ENCODE measurements at places on chromosomes 7 and 10.
A peak's percentile ranks its signal among the peaks of the same experiment; 100 is the strongest.

- DNase-seq = no peak
Observed at GRCh38 chr7:29126804-29127203, 19.5 kb downstream of the CPVL start.

GRCh38 chr7:37142958-37143357 lies 305.7 kb downstream of the ELMO1 start:
- no peak for DNase-seq

- no peak for DNase-seq
Observed at GRCh38 chr7:50268990-50269389, 35.5 kb upstream of the IKZF1 start.

DNA sequence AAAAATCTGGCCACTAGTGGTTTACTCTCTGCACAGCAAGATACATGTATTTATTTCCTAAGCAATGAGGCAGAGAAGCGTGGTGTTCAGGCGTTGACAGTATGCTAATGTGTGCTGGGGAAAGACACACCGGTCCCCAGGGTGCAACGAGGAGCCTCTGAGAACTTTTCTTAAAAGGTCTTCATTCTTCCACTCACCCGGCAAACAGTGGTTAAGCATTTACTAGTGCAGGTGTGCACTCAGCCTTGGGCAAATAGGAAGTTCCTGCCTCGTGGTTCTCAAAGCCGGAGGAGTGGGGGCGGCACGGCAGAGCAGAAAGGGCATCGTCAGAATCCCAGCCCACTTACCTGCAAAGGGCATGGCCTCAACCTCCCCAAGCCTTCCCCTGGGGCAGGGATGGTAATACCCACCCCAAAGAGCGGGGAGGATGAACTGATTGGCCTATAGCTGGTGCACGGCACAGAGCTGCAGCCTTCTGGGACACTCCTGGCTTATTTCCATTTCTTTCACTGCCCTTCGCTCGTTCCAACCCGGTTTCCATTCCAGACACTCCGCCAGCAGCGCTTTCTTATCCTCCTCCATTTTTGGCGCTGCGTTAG lies 184.3 kb upstream of the CTBP2 start:
- DNase-seq = no peak

- no peak for DNase-seq
Observed at GRCh38 chr7:139774376-139774775, 3.4 kb downstream of the HIPK2 start.

GRCh38 chr7:30019960-30020359 lies 6.5 kb downstream of the FKBP14 start:
- no peak for DNase-seq

DNA sequence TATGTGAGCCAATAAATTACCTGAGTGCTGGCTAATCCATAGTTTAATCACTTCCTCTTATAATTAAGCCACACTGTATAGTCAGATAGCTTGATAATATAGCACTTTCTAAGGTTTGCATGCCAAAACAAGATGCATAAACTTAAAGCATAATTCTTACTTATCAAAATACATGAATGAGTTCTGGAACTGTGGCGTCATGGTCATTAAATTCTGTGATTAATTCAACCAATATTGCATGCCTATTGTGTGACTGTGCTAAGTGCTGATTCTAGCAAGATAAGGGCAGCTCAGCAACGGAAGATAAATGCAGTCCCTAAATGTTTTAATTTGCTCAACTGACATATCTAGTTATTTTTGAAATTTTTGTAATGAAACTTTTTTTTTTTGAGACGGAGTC lies 29.7 kb downstream of the HOXA1 start:
- DNase-seq = no peak

GRCh38 chr7:17040716-17041115 lies 158.9 kb upstream of the AGR3 start:
- no peak for DNase-seq

- no peak for DNase-seq
Observed at GRCh38 chr7:294440-295154, 4.6 kb downstream of the FOXL3 start.

DNA sequence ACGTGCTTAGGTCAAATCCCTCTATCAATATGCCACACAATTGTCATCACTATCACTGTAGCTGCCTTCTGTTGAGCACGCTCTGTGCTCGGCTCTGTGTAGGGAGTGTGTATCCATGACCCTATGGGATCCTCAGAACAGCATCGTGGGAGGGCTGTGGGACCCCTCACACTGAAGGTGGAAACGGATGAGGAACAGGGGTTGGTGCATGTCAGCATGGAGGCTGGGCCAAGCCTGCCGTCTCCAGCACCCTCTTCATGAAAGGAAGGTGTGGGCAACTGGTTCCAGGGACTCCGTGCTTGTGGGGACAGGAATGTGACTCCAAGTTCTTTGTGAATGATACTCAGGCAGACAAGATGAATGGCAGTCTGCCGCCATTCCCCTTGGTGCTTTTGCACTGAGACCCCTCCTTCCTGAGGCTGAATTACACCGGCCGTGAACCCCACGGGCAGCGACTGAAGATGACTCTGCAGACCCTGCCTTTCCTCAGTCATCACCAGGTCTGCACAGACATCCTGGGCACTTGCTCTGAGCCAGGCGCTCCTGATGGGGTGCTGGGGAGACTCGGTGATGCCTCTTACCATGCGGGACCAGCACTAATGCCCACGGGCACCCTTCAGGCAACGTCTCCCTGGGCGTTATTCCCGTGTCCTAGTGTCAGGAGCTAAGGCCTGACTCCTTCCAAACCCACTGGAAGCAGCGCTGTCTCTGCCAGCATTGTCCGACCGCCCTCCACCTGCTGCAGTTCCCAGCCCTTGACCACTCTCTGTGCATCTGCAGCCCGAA lies 495.2 kb downstream of the TCERG1L start:
- no peak for DNase-seq

- DNase-seq = no peak
Observed at GRCh38 chr10:72080042-72080975, 8.0 kb downstream of the SPOCK2 start.

- DNase-seq = no peak
Observed at GRCh38 chr10:129524936-129525335, 57.9 kb downstream of the MGMT start.

DNA sequence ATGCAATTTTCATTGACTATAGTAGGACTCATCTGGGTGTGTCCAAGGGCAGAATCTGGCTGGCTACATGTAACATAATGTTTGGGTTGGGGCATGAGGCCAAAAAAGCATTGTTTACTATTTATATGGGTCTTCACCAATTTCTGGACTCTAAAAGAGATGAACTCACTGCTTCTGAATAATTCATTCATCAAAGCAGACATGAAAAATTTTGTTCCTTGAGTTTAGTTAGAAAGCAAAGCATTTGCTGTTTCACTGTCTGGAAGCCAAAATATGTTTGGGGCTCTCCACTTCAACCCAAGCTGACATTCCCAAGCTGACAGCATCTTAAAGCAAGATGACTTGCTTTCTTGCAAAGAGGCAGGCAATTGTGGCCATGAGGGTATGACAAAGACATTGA lies 670.6 kb downstream of the SUGCT start:
- DNase-seq = no peak

GRCh38 chr10:42883993-42884983 lies 101.7 kb downstream of the BMS1 start:
- DNase-seq = no peak

GRCh38 chr7:55887821-55888247 lies 578 bp downstream of the ZNF713 start:
- DNase-seq = no peak

GRCh38 chr10:108911814-108912541 lies 1011.3 kb downstream of the XPNPEP1 start:
- DNase-seq = peak; percentile 61

DNA sequence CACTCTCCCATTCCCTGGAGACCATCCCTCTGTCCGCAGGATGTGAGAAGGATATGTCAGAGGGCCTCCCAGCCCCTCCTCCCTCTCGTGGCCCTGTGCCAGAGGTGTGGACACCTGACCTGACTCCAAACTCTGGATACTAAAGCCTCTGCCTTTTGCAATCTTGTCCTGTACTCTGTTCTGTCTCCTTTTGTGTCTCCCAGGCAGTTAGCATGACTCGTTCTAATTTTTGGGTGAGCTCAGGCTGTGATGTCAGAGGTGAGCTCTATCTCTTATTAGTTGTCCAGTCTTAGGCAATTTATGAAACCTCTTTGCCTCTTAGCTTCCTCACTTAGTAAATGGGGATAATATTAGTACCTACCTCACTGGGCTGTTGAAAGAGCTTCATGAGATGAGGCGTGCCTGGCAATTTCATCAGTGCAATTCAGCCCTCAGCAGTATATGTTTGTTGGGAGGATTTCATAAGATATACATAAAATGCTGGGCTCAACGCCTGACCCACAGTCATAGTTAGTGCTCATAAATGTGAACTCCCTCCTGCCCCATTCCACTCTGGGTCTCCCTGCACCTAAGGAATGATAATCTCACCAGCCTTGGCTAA lies 10.9 kb downstream of the MARVELD1 start:
- peak; percentile 41 for DNase-seq

GRCh38 chr10:132813560-132814468 lies 27.9 kb upstream of the NKX6-2 start:
- no peak for DNase-seq

DNA sequence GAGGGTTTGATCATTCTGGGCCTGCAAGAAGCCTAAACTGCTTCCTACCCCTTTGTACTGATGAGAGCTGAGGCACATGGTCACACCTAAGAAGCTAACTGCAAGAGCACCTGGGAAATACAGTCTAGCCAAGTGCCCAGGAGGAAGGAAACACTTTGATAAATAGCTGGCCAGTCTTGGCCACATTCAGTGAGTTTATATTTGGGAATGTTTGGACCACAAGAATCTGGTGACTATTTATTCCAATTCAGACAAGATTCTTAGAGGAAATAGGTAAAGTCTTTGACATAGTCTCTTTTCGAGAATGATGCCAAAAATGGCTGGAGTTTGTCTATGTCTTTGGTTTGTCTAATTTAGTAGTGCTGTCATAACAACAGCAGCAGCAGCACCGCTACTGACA lies 213.6 kb downstream of the KIF20B start:
- no peak for DNase-seq

GRCh38 chr7:84474436-84474835 lies 279.8 kb upstream of the SEMA3A start:
- DNase-seq = no peak

DNA sequence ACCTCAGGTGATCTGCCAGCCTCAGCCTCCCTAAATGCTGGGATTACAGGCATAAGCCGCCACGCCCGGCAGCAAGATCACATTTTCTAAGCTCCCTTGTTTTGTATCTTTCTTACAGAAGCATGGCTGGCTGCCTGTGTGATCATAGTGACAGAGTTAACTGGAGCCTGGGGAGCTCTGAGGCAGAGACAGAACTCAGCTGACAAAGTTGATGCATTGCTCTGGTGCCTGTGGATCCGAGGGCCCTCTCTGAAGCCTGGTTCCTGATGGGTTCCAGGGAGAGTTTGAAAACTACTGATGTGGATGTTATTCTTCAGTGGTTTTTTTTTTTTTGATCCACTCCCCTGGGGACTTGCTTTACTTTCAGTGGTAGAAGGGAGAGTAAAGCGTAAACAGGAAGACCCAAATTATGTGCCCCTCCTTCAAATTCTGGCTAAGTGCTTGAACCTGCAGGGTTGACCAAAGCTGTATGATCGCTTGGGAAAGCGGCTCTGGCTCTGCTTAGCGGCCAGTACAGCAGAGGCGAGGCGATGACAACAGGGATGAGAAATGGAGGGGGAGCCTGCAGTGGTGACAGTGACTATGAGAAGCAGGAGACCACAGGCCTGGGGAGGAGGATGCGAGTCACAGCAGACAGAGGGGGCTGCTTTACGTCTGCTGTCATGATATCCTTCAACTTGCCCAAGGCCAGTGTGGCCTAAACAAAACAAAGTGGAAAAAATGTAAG lies 6.8 kb upstream of the EFCAB10 start:
- no peak for DNase-seq

- no peak for DNase-seq
Observed at GRCh38 chr7:92633211-92633906, 43.2 kb upstream of the FAM133B start.

DNA sequence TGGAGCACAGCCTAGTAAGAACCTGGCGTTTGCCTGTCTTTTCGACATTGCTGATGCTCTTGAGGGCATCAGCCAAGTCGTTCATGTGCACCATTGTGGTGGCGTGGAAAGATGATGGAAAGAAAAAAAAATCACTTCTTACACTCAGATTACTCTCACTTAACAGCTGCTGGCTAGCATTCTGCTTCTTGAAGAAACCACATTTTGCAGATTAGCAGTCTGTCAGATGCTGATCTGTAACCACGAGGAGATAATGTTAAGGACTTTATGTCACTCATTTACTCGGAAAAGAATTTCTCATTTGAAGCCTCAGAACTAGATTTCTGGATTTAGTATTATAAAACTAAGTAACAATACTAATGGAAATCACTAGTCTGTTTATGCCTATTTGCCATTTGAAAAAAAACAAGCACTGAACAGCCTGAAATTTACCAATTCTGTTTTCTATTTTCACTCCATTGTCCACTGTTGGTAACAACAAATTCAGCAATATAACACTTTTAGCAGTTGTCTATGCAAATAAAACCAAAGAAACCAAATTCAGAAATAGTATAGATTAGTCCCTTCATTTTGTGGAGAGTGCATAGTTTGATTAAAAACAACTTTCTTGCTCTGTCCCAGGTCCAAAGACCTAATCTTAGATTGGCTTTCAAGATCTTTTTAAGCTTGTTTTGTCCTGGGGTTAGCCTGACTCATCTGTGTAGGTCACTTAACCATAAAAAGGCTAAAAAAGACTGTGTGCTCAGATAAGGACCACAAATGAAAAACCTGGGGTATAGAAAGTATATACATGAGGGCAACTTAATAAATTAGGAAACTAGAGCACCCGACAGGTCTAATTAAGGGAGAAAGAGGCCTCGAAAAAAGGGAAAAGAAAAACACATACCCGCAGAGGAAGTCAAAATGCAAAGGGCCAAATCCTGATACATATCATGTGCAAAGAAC lies 67.5 kb downstream of the NT5C2 start:
- no peak for DNase-seq

- no peak for DNase-seq
Observed at GRCh38 chr7:27314111-27314510, 71.5 kb downstream of the EVX1 start.

GRCh38 chr10:11810313-11810766 lies 12.8 kb upstream of the PROSER2 start:
- DNase-seq = no peak

DNA sequence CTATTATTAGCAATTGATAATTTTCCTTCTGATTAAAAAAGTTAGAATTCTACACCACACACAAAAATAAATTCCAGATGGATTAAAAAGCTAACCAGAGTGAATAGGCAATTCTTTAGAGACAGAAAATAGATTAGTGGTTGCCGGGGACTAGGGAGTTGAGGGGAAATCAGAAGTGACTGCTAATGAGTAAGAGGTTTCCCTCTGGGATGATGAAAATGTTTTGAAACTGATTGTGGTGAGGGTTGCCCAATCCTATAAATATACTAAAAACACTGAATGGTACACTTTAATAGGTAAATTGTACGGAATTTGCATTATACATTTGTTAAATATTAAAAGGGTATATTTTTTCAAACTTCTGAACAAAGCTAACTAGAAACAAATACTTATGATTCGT lies 214.9 kb downstream of the GPAM start:
- no peak for DNase-seq

- no peak for DNase-seq
Observed at GRCh38 chr7:142602183-142602582, 147.1 kb upstream of the PRSS1 start.
